ENCODE measurements at places on chromosomes 6 and 20. TPM values are rescaled to one million over a fixed set of nuclear protein-coding genes. Genes with fewer than 3 reads are reported as not detected.

NMBR gene
- not detected for total RNA-seq

NEDD9 gene
- 0.28 TPM for total RNA-seq

CLPSL2 gene
- total RNA-seq = 0.57 TPM

IL17A gene
- total RNA-seq = not detected

ANKRD66 gene
- not detected for total RNA-seq

GNAS-AS1 gene
- total RNA-seq = not detected

PRSS16 gene
- 4.7 TPM for total RNA-seq

Data from Panc1 (cell line).